NK-92 treated with Interleukin-12 subunit alpha and Interleukin-12 subunit beta, amount 100 ng/mL, for 24 hours (cell line): ENCODE measurements at places on chromosomes 6 and 20.

GRCh38 chr6:13308332-13308731 lies 20.0 kb downstream of the TBC1D7 start:
- DNase-seq = no peak

- no peak for DNase-seq
These were observed 63.1 kb downstream of the COL12A1 start for GRCh38 chr6:75142721-75143120.

DNA sequence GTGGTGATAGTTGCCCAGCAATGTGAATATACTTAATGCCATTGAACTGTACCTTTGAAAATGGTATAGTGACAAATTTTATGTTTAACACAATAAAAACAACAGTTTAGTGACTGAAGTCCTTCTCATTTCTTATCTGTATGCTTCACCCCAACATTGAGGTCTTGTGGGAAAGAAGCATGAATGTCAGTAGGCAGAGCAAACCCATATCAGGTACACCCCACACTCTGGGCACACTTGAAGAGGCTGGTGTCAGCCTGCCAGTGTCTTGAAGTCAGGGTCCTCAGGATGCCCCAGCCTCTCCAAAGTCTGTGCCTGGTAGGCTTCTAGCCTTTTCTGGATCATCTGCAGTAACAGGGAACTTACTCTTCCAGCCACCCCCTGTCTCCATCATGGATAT lies 51.2 kb downstream of the CD164 start:
- no peak for DNase-seq

DNA sequence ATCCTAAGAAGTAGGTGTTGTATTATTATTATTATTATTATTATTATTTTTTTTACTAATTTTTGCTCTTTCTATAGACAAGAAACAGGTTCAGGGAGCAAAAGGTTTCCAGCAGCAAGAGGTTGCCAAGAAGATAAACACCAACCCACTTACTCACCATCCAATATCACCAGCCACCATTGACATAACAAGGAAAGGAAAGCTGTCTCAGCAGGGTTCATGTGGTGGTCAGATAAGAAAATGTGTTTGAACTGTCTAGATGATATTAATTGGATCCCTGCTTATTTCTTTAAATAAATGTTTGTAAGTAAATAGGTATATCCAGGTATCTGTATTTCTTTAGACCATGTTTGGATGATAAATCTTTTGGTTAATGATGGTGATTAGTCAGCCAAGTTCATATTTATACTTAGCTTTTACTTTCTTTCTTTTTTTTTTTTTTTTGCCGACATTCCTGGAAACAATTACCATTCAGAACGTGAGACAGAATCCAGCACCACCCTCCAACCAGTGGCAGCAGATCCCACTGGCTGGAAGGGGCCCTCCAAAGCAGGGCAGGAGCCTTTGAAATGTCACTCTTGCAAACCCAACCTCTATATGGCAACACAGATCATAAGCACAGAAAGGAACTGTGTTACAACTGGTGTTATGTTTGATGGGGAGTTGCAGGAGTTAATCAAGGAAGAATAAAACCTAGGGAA lies 139.2 kb upstream of the ECI2 start:
- no peak for DNase-seq

GRCh38 chr6:42704937-42705374 lies 17.4 kb downstream of the PRPH2 start:
- DNase-seq = no peak

DNA sequence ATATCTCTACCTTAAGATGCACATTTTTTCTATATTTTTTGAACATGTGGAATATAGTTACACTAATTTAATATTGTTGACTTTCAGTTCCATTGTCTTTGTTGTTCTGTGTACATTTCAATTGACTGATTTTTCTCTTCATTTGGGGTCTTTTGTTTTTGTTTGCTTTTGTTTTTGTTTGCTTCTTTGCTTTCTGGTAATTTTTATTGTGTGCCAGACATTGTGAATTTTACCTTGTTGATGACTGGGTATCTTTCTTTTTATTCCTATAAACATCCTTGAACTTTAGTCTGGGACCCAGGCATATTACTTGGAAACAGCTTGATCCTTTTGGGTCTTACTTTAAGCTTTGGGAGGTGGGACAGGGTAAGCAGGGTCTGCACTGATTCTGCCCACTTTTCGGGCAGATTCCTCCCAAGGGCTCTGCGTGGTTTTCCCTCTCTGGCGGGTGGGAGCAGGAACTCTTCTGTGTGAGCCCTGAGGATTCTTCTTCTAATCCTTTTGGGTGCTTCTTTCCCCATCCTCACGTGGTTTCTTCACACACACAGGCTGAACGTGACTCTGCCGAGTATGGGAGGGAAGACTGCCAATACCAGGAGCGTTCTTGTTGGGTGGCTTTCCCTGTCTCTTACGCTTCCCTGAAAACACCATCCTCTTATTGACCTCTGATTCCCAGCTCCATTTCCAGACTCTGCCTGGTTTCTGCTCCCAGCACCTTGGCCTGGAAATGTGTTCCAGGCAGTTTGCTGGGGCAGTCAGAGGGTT lies 200.5 kb downstream of the ARID1B start:
- no peak for DNase-seq

GRCh38 chr6:110395221-110395620 lies 20.2 kb downstream of the DDO start:
- DNase-seq = no peak

DNA sequence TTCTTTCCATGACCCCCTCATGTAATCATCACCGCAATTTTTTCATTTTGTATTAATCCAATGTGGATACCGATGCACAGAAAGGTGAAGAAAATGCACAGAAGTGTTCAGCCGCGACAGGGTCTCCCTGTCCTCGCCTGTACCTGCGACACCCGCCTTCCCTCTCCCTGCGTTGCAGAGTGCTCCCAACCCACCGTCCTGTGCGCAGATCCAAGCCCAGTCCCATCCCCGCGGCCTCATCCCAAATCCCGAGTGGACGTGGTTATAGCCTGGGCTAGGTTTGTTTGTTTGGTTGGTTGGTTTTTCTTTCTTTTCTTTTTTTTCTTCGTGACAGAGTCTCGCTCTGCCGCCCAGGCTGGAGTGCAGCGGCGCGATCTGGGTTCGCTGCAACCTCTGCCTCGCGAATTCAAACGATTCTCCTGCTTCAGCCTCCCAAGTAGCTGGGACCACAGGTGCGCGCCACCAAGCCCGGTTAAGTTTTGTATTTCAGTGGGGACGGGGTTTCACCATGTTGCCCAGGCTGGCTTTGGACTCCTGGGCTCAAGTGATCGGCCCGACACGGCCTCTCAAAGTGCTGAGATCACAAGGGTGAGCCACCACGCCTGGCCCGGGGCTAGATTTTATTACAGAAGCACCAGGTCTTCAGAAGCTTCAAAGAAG lies 536 bp upstream of the RAET1G start:
- DNase-seq = no peak
